ENCODE measurements at places on chromosomes 7 and 10.

- DNase-seq, result no peak
Observed at GRCh38 chr10:105681051-105681450, 1040.0 kb downstream of the SORCS3 start.

DNA sequence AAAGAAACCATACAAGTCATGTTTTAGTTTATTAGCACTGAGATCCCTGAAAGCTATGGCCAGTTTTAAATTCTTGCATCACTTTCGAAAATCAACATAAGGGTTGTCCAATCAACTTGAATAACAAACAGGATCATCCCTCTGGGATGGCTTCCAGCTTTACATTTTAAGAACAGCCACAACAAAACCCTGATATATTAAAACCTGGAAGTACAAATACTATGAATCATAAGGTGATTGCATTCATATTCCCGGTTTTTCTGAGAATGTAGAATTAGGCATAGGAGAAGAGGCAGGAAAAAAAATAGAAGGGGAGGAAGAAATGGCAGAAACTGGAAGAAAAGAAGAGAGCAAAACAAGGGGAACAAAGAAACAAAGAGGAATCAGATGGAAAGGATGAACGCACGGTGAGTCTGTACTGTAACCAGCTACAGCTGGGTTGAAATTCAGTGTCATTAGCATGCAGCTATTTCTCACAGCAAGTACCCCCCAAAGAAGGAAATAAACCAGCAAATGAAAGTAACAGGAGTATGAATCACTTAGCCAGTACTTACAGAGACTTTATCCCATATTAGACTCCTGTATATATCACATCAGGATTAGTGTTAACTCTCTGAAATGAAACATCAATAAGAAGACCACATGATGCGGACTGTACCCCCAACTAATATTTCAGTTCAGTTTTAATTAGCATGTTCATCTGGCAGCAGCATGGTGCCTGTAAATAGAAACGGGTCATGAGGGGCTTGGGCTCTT lies 301.3 kb downstream of the RNLS start:
- no peak for DNase-seq

GRCh38 chr7:13827716-13828115 lies 161.8 kb downstream of the ETV1 start:
- no peak for DNase-seq

DNA sequence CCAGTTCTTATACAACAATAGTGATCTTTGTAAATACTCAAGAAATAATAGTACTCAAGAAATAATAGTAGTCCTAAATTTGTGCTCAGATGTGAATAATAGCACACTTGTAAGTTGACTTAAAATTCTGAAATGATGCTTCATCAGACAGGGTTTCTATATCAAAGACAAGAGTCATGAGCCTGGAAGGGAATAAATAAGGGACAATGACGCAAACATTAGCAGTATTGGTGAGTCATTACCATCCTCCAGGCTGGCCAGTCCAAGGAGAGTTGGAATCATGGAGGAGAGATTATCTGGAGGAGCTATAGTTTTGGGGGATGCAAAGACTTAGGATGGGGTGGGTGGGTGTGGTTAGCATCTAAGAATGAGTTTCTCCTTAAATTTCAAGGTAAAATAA lies 6.1 kb upstream of the SH3PXD2A start:
- no peak for DNase-seq

DNA sequence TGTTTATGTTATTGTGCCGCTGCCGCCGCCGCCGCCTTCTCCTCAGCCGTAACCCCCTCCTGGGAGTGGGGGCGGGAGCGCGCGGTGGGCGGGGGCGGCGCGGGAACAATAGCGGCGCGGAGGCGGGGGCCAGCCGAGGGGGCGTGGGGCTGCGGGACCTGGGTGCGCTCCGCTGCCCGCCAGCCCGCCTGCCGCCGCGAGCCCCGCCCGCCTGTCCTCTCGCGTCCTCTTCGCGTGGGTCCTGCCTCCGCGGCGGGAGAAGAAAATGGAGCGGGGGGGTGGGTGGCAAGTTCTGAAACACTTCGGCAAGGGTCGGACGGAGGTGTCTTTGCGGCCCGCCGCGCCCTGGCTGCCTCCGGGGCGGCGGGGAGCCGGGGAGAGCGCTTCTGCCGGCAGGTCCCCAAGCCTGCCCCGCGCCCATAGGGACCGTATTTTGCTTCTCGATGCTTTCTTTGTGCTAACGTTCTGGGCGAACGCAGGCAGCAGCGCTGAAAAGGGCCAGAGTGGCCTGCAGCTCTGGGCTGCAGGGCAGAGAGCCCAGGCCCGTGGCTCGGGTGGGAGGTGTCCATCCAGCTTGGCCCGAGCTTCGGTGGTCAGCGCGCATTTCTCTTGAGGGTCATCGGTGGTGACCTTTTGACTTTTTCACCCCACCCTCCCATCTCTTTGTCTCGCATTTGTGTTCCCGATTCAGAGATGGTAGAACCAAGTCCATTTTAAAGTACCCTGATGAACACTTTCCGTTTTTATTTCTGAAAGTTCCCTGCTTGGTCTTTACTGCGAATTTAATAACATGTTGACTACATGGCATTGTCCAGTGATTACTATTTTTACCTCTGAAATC lies 613 bp downstream of the MAPK8 start:
- DNase-seq, result no peak

DNA sequence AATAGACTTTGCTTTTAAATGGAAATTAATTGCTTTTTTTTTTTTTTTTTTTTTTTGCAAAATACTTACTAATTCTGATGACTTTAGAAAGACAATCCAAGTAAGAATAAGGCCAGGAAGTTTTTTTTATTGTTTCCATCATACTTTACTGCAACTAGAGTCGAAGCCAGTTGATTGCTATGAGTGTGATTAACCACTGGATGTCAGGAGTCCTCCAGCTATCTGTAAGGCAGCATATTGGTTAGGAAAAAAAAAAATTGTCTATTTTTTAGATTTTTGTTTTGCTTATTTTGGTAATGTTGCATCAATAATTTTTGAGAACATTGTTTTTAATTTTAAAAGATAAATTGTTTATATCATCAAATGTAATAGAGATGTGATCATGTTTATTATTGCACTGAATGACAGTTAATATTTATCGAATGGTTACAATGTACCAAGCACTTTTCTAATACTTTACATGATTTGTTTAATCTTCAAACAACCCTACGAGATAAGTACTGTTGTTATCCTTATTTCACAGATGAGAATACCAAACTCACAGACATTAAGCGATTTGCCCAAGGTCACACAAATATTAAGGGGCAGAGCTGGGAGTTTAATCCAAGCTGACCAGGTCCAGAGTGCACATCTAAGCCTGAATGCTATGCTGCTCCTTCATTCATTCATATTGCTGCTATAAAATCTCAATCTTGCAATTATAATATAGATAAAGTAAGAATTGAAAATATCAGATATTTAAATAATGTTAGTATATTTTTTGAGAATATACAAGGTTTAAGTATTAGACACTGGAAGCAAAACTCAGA lies 19.9 kb upstream of the LMOD2 start:
- no peak for DNase-seq

- no peak for DNase-seq
Observed at GRCh38 chr7:22346383-22347107, 10.4 kb downstream of the RAPGEF5 start.
